ENCODE measurements at places on chromosomes 7 and 10. TPM values are rescaled to one million over a fixed set of nuclear protein-coding genes. Genes with fewer than 3 reads are reported as not detected.

- peak overlapping the region; percentile 26 for H3K27ac ChIP-seq
- H3K4me1 ChIP-seq = peaks cover 70% of the 10 kb centered on the region
- DNase-seq = no peak
- no peaks in the 10 kb centered on the region for H3K27me3 ChIP-seq
Measured at GRCh38 chr10:79129361-79129997, 60.7 kb downstream of the ZMIZ1 start.

GRCh38 chr7:44750921-44751571, 2.4 kb downstream of the ZMIZ2 start:
- H3K27ac ChIP-seq = no peak overlapping the region
- no peaks in the 10 kb centered on the region for H3K36me3 ChIP-seq
- no peak overlapping the region for H3K4me3 ChIP-seq

GRCh38 chr7:54846273-54846672, 87.3 kb upstream of the SEC61G start:
- no peaks in the 10 kb centered on the region for H3K27me3 ChIP-seq
- DNase-seq = no peak
- H3K36me3 ChIP-seq = no peaks in the 10 kb centered on the region
- H3K4me3 ChIP-seq = no peak overlapping the region

- peak overlapping the region; percentile 78 for H3K27ac ChIP-seq
- no peaks in the 10 kb centered on the region for H3K27me3 ChIP-seq
- DNase-seq = peak; percentile 59
- H3K4me1 ChIP-seq = peaks cover 61% of the 10 kb centered on the region
- no peaks in the 10 kb centered on the region for H3K36me3 ChIP-seq
Measured at GRCh38 chr10:132418527-132419416, 21.8 kb downstream of the PWWP2B start.

- H3K4me3 ChIP-seq = no peak overlapping the region
- H3K4me1 ChIP-seq = no peaks in the 10 kb centered on the region
- no peaks in the 10 kb centered on the region for H3K27me3 ChIP-seq
- DNase-seq = no peak
- H3K27ac ChIP-seq = no peak overlapping the region
Measured at GRCh38 chr10:90945491-90946070, 24.7 kb upstream of the ANKRD1 start.

DNA sequence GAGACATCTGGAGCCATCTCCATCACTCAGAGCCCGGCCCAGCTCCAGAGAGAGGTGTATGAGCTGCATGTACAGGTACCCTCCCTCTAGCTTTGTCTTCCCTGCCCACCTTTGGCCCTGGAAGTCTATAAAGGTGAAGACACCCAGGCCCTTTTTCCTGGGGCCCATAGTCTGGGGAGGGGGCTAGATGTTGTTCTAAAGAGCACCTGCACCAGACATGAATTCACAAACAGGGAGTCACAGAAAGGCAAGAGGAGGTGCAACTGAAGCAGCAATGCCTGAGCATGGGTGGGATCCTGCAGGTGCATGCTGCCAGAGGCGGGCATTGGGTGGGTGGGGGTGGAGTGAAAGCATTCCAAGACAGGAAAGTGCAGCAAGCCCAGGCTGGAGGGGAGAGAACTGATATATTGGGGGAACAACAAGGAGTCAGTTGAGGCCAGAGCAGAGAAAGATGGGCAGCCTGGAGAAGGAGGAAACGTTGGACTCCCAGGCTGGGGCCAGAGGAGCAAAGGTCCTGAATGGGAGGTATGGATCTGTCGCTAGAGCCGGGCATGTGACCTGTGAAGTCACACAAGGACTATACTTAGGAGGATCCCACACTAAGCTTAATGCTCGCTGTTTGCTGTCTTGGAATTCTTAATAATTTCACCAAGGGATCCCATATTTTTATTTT, 11.7 kb downstream of the CDHR1 start:
- no peaks in the 10 kb centered on the region for H3K36me3 ChIP-seq
- H3K27me3 ChIP-seq = no peaks in the 10 kb centered on the region

DNA sequence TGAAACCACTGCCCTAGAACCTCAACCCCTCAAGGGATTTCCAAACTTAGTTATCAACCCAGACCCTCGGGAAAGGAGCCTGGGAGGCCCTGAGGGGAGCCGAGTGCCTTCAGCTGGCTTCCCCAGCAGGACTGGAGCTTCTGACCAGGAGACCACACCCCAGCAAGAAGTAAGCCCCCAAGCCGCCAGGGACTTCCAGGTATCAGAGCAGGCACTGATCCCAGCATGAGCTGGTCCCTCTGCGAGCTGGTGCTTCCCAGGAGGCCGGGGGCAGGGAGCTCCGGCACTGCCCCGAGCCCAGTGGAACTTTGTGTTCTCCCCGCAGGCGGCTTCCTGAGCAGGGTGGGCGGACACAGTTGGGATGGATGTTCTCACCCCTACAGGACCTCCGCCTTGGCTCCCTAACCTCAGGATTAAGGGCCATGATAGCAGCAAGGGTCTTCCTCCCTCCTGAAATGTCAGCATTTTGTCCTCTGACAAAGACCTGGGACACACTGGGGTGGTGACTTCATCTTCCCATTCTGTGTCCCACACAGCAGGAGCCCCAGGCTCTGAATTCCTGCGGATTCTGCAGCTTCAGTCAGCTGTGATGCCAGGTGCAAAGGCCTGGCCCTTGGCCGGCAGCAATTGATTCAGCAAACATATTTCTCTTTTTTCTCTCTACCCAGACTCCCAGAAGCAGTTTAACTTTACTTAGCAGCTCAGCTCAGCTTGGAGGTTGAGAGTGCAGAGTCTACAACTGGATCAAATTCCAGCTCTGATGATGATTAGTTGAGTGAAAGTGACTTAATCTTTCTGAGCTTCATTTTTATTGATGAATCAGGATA, 11.6 kb downstream of the ATP6V0E2 start:
- no peak for DNase-seq
- no peak overlapping the region for H3K27ac ChIP-seq
- no peaks in the 10 kb centered on the region for H3K36me3 ChIP-seq
- H3K4me1 ChIP-seq = no peaks in the 10 kb centered on the region
- no peaks in the 10 kb centered on the region for H3K27me3 ChIP-seq
- H3K4me3 ChIP-seq = no peak overlapping the region

DNA sequence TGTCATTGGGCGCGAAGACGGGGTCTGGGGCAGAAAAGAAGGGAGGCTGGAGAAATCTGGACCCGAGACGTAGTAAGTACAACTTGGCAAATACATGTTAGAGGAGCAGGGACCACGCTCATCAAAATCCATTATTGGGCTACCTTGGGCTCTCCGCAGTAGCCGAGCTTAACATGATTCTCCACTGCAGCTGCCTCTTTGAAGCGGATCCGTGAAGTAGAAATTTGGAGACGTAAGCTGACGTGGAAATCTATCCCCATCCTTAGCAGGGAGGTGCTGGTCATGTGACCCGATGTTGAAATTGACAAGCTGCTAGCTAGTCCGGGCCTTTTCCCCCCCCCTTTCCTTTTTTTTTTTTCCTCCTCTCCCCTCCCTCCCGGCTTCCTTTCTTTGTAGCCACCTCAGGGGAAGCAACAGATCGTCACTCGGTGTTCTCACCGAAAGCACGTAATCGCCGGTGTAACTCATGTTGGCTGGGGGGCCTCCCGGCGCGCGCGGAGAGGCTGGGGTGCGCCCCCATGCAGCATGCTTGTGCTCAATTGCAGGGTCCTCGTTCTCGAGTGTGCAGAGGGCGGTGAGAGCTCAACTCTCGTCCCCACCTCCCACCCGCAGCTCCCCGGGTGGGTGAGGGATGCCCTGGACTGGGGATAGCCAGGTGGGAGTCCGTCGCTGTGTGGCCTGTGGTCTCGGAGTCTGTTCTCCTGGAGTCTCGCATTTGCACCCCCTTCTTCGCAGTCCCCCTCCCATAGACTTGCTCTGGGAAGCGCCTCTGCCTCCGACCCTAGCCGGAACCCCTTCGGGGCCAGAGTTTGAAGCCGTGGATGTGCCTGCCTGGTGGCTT, at the start of gene HOXA11:
HOXA11 (minus strand) TSS at position 220 of the 841 bp plus-strand sequence; CDS start at position 132, 88 bp downstream.
- H3K27ac ChIP-seq = peak within 1 kb of the TSS; percentile 92
- DNase-seq = peak; percentile 93
- no peaks in the 10 kb centered on the region for H3K27me3 ChIP-seq
- H3K4me3 ChIP-seq = peak within 1 kb of the TSS; percentile 92
- peaks cover 30% of the 10 kb centered on the region for H3K4me1 ChIP-seq

DNA sequence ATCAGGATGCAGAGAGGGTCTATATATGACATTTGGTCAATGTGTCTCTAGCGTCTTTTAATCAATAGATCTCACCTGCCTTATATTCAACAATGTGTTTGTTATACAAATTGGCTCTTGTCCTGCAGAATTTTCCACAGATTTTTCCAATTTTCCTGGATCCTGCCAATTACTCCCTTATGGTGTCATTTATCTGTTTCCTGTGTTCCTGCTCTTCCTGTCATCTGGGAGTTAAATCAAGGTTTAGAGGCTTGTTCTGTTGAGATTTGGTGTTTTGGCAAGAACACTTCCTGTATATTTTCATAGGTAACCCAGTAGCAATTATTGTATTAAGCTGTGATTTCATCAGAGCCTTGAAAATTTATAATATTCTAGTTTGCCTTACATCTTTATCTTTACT, 8.8 kb upstream of the C10orf71 start:
- H3K27ac ChIP-seq = peak overlapping the region; percentile 100
- H3K36me3 ChIP-seq = no peaks in the 10 kb centered on the region
- H3K27me3 ChIP-seq = no peaks in the 10 kb centered on the region
- H3K4me3 ChIP-seq = no peak overlapping the region
- peaks cover 43% of the 10 kb centered on the region for H3K4me1 ChIP-seq
- DNase-seq = no peak

- peak overlapping the region; percentile 72 for H3K27ac ChIP-seq
- peak overlapping the region; percentile 17 for H3K4me3 ChIP-seq
- peak; percentile 38 for DNase-seq
- no peaks in the 10 kb centered on the region for H3K27me3 ChIP-seq
- H3K4me1 ChIP-seq = peaks cover 21% of the 10 kb centered on the region
Measured at GRCh38 chr10:3886641-3887251, 101.7 kb upstream of the KLF6 start.

GRCh38 chr10:44859546-44860285, 51.4 kb upstream of the TMEM72 start:
- no peaks in the 10 kb centered on the region for H3K36me3 ChIP-seq
- no peak overlapping the region for H3K4me3 ChIP-seq
- H3K4me1 ChIP-seq = peaks cover 5% of the 10 kb centered on the region
- H3K27me3 ChIP-seq = peaks cover 6% of the 10 kb centered on the region

- no peaks in the 10 kb centered on the region for H3K4me1 ChIP-seq
- no peak for DNase-seq
Measured at GRCh38 chr7:112023282-112023681, 182.9 kb downstream of the DOCK4 start.

GRCh38 chr10:14499601-14499904, 168.8 kb upstream of the FRMD4A start:
- no peak overlapping the region for H3K4me3 ChIP-seq
- H3K27me3 ChIP-seq = no peaks in the 10 kb centered on the region
- DNase-seq = no peak
- no peak overlapping the region for H3K27ac ChIP-seq
- no peaks in the 10 kb centered on the region for H3K36me3 ChIP-seq

DNA sequence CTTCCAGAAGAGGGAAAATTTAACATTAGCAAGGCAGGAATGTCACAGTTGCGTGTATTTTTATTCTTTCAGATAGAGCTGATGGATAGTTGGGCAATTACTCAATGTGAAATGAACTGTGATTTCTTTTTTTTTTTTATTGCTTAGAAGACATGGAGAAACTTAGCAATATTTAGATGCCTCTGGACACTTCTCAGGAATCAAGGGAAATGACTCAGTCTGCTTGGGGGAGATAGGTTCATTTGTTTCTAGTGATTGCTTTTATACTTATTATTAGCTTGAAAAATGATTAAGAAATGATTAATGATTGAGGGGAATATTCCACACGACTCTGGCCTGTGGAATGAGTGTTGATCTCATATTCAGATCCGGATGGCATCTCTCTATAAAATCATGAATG, 33.1 kb upstream of the TBX20 start:
- no peak for DNase-seq
- no peaks in the 10 kb centered on the region for H3K27me3 ChIP-seq
- H3K36me3 ChIP-seq = no peaks in the 10 kb centered on the region
- no peak overlapping the region for H3K4me3 ChIP-seq
- H3K27ac ChIP-seq = no peak overlapping the region

DNA sequence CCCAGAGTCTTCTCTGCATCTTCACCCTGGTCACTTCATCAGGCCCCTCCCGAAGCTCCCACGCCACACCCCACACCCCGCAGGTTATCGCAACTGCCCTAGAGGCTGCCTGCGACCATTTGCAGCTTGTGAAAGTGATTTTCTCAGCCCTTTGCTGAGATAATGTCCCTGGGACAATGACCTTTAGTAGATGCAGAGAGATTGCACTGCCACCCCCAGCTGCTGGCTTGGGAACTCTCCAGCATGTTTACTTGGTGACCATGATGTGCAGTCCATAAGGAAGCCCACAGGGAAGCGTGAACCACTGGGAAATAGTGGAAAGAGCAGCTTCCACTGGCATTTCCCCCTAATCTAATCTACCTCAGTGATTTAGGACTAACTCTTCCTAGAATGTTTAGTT, 97.3 kb downstream of the WNT2 start:
- H3K27me3 ChIP-seq = no peaks in the 10 kb centered on the region
- H3K27ac ChIP-seq = no peak overlapping the region

Gene HHEX
- total RNA-seq = not detected

Gene MACROH2A2
- 0.53 TPM for total RNA-seq

Gene CLRN3
- total RNA-seq = 0.27 TPM

Gene ABCC2
- total RNA-seq = 0.89 TPM

Gene ANKRD61
- 0.39 TPM for total RNA-seq

Gene NXPH1
- total RNA-seq = not detected

Gene TYW1B
- 6.0 TPM for total RNA-seq

Gene PHYHIPL
- total RNA-seq = not detected

Gene ACTL6B
- not detected for total RNA-seq

Gene LIPK
- total RNA-seq = not detected

Gene COMMD3
- 26.8 TPM for total RNA-seq
